Adrenal gland (tissue), 19 donors: ENCODE measurements at places on chromosomes 1 and 21. TPM values are rescaled to one million over a fixed set of nuclear protein-coding genes. Genes with fewer than 3 reads are reported as not detected.
A peak's percentile ranks its signal among the peaks of the same experiment; 100 is the strongest.

DNA sequence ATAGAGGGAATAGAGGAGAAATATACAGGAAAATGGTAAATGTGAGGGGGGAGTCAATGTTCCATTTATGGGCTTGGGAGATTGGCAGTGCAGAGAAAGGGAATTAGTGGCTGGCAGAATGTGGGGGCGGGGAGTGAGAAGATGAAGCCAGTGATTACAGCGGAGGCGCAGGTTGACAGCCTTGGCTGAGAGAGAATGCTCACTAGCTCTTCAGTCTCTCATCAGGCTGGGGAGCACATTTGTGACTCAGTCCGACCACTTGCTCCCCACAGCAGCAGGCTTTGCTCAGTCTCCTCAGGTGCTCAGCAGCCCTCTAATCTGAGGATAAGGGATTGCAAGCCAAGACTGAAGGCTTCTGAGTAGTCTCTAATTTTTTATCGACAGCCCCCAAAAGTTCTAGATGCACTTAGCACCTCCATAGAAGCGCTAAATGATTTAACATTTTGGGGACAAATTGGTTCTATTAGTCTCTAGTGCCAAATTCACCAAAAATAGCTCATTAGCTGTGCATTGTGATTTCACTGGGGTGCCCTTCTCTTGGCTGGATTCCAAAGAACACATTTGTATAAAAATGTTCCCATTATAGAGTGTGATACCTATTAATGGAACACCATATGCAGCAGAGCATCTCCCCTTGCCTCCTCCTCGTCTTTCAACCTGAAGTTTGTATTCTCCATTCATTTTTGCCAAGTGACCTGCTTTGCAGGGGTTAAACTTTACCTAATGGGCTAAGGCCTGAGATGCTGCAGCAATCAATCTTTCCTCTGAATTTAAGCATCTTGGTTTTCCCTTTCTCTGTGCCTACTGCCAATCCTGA lies 191.8 kb downstream of the ZNF326 start:
- no peak for DNase-seq

DNA sequence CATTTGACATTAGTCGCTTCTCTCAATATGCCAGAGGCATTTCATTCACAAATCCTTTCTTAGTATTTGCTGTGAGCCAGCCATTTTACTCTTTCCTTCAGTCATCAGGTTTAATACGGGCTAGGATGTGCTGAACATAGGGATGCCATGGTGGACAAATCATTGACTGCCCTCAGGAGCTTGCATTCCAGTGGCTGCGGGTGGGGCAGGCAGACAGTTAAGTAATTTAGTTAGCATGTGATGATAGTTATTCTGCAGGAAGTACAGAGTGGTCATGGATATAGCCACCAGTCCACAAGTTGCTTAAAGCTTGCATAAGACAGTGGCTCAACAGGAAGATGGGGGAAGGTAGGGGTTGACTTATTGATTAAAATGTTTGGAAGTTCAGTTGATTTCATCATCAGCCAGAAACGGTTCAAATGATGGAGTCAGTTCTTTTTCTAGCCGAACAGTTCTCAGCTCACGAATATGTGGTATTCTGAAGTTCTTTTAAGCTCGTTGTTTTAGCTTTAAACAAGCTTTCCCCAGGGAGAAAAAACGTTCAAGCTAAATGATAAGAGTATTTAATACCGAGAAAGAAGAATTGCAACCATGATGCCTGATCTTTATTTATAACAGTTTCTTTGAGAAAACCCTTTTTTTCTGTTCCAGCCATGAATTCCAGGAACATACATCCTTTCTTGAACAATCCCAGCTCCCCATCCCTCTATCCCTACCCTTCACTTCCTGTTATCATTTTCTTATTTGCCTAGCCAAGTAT lies 1.4 kb downstream of the SLC22A15 start:
- no peak for DNase-seq

- DNase-seq, result no peak
These were observed 47.5 kb upstream of the IPO9 start for GRCh38 chr1:201781437-201781836.

- DNase-seq, result no peak
These were observed 18.9 kb upstream of the VWA5B1 start for GRCh38 chr1:20271498-20272400.

DNA sequence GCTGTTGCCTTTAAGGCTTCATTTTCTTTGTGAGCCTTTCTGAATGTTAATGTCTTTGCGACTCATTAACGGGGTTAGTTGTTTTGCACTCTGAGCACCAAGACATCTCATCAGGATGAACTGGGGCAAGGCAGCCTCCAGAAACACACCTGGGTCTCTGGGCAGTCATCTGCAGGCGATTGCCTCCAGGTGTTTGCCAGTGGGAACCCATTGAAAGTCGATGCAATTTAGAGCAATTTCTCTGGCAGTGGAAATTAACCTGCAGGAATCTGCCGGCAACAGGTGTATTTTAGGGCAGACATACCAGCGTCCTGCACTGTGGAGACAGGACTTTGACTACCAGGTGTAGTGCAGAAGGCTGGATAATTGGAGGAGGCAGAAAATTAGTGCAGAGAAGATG lies 661.0 kb upstream of the PTBP2 start:
- no peak for DNase-seq

DNA sequence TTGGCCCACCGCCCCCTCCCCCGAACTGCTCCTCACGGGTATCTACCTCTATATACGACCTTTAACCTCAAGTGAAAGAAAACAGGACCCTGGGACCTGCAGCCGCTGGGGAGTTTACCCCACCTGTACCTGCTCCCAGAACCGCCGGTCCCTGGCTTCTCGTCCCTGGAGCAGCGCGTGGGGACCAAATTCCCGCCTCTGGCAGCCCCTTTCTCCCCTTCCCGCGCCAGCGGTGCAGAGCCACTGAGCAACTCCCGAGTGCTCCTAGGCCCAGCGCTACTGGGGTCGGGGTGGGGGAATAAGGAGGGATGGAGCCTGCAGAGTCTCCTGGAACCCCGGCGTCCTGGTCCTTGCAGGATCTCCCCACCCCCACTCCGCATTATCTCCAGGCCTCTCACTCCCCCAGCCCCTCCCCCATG lies 1.6 kb downstream of the SYT6 start:
- no peak for DNase-seq

DNA sequence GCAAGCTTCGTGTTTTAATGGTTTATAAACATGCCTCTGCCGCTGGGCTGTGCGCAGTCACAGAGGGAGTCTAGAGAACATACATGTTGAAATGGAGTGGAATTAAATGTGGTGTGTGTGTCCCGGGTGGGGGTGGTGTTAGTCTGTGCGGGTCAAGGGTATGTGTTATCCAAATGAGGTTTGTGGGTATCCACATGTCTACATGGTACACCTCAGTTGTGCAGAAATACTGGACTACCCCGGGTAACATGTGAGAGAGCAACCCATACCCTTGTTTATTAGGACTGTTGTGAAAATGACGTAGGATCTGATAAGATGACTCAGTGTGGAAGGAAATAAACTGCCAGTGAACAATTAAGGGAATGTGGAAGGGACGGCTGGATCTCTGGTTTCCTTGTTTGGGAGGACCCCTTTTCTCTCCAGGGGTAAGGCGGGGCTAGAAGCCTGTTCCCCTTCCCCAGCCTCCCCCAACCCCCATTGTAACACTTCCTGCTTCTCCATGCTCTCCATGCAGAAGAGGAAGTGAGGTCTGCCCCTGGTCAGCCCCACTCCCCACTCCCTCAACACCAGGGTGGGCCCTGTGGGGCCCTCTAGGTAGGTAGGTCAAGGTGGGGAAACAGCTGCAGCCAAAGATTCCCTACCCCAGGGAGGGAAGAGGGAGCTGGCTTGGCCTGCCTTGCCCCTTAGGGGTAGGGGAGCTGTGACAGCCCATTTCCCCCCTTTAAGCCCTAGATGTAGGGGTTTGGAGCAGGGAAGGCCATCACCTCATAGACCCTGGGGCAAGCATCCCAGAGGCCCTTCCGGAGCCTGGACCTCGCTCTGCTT lies 690 bp downstream of the EPS8L3 start:
- DNase-seq, result peak; percentile 9

- DNase-seq, result no peak
These were observed 176.8 kb downstream of the SLC45A1 start for GRCh38 chr1:8494681-8495080.

GRCh38 chr1:170498876-170499275 lies 33.1 kb upstream of the GORAB start:
- DNase-seq, result no peak

- no peak for DNase-seq
These were observed 30.0 kb downstream of the PPP2R5A start for GRCh38 chr1:212315184-212315583.

PPIAL4G gene
- polyA plus RNA-seq, result not detected

ADORA3 gene
- 15.6 TPM for polyA plus RNA-seq

NPL gene
- polyA plus RNA-seq, result 16.1 TPM

S100A3 gene
- polyA plus RNA-seq, result 3.8 TPM

OPRD1 gene
- 0.17 TPM for polyA plus RNA-seq

CDA gene
- polyA plus RNA-seq, result 11.5 TPM

ZCCHC17 gene
- polyA plus RNA-seq, result 45.1 TPM

PSRC1 gene
- polyA plus RNA-seq, result 5.8 TPM
